ENCODE measurements at places on chromosomes 4 and X.

GRCh38 chr4:87152310-87153041 is 67.9 kb downstream of the KLHL8 start:
- no peak for DNase-seq

DNA sequence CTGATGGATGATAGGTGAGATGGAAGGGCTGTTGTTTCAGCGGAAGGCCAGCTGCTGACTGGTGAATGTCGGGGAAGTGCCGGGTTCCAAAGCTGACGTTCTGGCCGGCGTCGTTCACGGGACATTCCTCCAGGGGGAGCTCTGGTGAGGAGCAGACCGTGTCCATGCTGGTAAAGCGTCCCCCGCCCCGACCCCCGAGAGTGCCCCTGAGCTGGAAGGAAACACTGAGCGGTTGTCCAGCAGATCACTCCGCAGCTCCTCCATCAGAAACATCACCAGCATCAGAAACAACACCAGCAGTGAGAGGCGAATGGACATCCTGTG is 18.6 kb upstream of the ADRA2C start:
- DNase-seq = no peak

- DNase-seq = no peak
These were observed 63.7 kb upstream of the ESX1 start for GRCh38 chrX:104318330-104319009.

DNA sequence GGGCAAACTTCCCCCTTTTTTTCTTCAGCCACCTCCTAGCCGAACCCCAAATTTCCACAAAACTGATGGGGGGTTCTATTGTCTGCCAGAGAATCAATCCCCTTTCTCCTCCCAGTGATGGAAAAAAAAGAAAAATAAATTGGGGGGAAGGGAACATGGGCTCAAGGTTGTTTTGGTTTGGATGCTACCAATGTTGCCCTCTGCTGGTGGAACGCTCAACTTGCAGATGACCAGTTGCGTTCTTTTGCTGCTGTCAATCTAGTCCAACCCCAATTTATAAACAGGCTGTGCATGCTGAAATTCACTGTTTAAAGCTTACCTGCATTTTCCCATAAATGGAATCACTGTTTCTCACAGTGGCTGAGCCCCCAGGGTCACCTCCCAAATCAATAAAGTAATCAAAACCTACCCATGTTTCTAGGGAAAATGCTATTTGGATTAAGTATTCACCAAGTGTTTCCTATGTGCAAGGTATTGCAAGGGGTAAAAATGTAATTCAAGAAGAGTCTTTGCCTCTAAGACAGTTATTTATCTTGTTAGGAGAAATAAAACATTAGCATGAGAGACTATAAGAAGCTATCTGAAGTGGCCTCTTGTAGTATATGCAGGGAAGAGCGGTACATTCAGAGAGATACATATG is 116.7 kb upstream of the TMEM164 start:
- DNase-seq = no peak

GRCh38 chr4:166279261-166279660 is 406.2 kb downstream of the TLL1 start:
- no peak for DNase-seq

- DNase-seq = no peak
These were observed 15.1 kb upstream of the DCLK2 start for GRCh38 chr4:150063128-150063527.

DNA sequence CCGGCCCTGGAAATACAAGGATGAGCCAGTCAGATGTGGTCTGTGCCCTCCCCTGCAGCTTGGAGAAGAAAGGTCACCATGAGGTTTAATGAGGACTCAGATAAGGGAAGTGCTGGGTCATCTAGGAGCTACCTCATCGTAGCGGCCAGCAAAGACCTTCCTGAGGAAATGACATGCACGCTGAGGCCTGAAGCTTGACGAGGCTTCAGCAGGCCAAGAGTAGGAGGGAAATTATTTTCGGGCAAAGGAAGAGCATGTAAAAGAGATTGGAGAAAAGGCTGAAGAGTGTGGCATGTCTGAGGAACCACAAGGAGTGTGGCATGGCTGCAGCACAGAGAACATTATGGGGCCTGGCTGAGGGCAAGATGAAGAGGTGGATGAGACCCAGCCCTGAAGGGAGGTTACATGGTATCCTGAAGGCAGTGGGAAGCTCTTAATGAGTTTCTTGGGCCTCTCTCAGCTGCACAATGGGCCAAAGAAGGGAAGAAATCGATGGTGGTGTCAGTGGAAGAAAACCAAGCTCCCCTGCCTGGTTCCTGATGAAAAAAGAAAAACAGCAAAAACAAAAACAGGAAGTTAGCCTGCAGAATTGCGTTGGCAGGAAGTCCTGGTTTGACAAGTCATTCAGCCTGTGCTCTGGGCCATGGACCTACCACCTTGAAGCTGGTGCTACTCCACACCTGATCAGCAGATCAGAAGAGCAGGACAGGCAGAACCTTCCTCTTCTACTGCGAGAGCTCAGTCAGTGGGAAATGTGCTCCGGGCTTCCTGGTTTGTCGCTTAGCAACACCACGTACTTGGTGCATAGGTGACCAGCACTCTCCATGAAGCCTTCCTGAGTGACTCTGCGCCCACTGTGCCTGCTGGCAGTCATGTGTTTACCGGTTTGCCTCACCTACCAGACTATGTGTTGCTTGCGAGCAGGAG is 134.5 kb upstream of the KLF3 start:
- peak; percentile 84 for DNase-seq

DNA sequence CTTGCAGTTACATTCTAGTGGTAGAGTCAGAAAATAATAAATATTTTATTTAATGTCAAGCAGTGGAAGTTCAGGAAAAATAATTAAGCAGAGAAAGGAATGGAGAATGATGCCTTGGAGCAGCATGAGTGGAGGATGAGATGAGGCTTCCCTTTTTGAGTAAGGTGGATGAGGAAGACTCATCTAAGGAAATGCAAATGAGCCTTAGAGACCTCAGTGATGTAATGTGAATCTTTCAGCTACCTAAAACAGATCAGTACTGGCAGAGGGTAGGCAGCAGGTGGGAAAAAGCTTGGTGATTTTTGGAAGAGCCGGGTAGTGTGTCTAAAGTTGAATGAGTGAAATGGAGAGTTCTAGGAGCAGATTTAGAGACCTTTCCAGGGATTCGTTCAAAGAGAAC is 118.2 kb downstream of the GRID2 start:
- DNase-seq = no peak

- DNase-seq = no peak
These were observed 125.6 kb downstream of the ARHGAP24 start for GRCh38 chr4:85600501-85600900.

GRCh38 chrX:20361081-20361889 is 94.6 kb upstream of the RPS6KA3 start:
- no peak for DNase-seq

DNA sequence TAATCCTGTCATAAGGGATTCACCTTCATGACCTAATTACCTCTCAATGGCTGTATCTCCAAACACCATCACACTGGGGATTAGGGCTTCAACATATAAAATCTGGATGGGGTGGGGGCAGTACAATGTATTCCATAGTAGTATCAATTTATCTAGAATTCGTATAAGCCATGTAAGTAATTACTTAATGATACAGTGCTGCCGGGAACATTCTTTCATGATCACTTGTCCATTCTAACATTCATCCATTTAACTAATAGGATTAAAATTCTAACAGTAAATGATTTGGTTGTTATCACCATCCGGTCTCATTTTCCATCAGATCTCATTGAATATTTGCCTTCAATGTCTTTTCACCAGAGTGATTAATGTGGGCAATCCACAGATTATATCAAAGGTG is 1620.9 kb upstream of the TENM3 start:
- no peak for DNase-seq

DNA sequence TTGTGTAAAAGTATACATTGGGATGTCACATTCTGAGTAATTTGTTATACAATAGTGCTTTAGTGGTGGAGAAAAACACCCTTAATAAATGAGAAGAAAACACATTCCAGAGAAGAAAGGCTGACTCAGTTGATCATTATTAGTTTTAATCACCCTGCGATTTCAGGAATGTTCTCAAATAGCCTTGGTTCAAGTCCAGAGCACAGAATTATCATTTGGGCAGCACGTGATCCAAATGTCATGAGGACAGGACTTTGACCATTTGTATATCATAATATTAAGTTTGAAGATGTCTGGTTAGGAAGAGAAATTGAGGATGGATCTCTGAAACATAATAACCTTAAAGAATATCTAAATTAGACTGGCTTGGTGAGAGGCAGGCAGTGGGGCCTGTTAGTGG is 1434.3 kb upstream of the TENM3 start:
- DNase-seq = no peak

DNA sequence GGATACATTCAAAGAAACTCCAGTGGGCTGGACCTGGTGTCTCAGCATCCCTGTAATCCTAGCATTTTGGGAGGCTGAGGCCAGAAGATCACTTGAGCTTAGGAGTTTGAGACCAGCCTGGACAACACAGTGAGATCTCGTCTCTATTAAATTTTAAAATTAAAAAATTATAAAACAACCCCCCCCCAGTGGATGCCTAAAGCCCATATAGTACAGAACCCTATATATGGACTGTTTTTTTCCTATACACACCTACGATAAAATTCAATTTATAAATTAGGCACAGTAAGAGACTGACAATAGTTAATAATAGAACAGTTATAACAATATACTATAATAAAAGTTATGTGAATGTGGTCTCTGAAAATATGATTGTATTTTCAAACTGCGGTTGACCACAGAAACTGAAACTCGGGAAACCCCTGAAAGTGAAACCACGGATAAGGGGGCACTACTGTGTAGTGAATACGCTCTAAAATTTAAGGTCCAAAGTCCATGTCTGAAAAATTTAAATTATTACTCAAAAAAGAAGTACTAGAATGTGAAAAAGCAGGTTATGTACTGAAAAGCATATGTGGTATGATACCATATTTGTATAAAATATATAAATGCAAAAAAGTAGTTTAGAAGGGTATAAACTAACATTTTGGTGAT is 2.0 kb downstream of the SMIM14 start:
- DNase-seq = no peak

DNA sequence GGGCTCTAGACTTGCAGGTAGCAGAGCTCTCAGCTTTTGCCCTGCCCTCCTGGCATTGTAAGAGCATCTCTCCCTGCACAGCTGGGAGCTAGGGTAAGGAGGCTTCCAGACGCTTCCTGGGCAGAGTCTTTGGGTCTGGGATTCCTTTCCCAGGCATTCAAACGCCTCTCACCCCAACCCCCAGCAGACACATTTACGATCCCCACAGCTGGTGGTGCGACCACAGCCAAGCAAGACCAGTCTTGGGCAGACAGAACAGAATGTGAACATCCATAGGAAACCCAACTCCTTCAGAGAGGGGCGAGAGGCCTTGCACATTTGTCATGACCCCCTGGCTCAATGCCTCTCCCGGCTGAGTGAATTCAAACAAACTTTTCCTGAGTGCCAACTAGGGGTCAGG is 38.1 kb upstream of the CD99L2 start:
- no peak for DNase-seq

DNA sequence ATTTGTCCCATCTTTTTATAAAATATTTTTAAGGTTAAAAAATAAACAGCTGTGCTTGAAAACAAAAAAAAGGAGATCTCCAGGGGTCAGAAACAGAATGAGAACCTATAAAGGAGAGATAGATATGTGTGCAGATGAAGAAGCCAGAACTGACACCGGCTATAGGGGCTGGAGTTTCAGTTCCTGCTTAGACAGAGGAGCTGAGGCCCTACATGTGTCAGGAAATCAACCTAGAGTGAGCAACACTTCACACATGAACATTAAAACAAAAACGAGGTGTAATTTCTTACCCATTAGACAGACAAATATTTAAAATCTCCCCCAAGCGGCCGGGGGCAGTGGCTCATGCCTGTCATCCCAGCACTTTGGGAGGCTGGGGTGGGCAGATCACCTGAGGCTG is 17.8 kb upstream of the HUWE1 start:
- no peak for DNase-seq

DNA sequence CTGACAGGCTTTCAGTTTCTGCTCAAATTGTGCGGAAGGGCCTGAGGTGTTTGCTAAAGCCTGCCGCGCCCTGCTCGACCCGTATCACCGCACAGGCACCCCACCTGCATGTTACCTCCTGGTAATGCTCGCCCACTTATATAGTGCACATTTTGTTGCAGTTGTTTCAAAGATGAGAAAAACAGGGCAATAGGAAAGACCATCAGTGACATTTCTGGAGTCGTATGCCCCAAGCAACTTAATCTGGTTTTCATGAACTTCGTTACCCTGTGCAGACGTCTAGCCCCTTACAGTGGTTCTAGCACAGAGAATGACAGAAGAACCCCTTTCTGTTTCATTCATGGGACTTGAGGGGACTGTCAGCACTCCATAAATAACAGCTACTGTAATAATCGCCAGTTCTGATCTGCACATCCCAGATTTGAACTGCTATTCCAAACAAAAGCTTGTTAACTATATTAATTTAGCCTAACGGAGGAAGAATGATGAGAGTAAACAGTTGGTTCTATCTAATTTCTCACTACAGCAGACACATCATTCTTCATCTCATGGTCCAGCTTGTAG is 940 bp upstream of the DCTD start:
- DNase-seq = no peak

DNA sequence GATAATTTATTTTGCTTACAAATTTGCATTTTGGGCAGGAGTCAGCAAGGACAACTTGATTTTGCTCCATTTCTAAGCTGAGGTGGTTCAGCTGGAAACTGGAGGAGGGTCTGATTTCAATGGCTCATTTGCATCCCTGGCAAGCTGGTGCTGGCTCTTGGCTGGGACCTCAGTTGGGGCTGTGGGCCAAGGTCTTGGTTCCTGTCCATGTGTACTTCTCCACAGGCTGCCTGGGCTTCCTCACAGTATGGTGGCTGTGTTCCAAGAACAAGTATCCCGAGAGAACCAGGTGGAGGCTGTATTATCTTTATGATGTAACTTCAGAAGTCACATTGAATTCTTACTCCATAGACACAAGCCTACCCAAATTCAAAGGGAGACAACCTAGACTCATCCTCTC is 77.0 kb upstream of the STX18 start:
- DNase-seq = no peak

DNA sequence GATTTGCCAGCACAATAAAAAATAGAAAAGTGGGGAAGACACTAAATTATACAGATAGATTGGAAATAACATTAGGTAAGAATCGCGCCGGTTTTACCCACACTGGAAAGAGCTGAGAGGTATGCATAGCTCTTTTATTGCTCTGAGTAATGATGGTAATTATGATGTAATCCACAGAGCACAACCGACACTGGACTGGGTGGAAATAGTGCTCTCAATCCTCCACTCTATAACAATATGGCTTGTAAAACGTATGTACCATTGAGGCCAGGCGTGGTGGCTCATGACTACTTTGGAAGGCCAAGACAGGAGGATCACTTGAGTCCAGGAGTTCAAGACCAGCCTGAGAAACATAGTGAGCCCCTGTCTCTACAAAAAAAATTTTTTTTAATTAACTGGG is 104.3 kb upstream of the RAPGEF2 start:
- DNase-seq = no peak

DNA sequence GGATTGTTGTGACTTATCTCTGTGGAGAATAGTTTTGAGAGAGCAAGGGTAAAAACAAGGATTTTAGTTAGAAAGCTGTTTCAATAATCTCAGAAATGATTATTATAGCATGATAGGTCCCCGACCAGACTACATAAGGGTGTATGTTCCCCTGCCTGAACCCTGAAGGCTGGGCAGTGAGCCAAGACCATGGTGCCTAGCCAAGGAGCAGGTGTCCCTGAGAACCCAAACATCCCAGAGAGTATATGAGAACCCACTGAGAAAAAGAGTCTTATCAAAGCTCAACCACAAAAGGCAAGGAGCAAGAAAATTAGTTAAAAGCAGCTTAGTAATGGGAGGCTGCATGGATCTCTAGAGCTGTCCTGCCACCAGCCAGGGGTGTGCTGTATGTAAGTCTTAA is 94.9 kb upstream of the UNC5C start:
- no peak for DNase-seq

GRCh38 chrX:153161952-153162351 is 17.1 kb upstream of the MAGEA1 start:
- DNase-seq = no peak

GRCh38 chr4:100290585-100290984 is 100.3 kb upstream of the DDIT4L start:
- DNase-seq = no peak
